Vagina (tissue), 2 donors: ENCODE measurements at places on chromosomes 7 and 10. TPM values are rescaled to one million over a fixed set of nuclear protein-coding genes. Genes with fewer than 3 reads are reported as not detected.

The HMX3 gene
- total RNA-seq = not detected

The PKD2L1 gene
- not detected for total RNA-seq

The IL2RA gene
- total RNA-seq = not detected

The NUP42 gene
- total RNA-seq = 27.0 TPM

The PAPSS2 gene
- total RNA-seq = 12.3 TPM

The ACHE gene
- 9.3 TPM for total RNA-seq

The PLEKHS1 gene
- total RNA-seq = not detected

The PLXNA4 gene
- 14.0 TPM for total RNA-seq

The GSTO2 gene
- total RNA-seq = 13.8 TPM

The RBP4 gene
- total RNA-seq = 36.8 TPM

The WNT8B gene
- total RNA-seq = not detected

The CYREN gene
- total RNA-seq = 33.4 TPM

The LRGUK gene
- total RNA-seq = 2.9 TPM

The EVX1 gene
- total RNA-seq = 2.5 TPM

The MRLN gene
- total RNA-seq = not detected

The URGCP gene
- 21.1 TPM for total RNA-seq

The CLDN4 gene
- total RNA-seq = 29.5 TPM

The ABCB4 gene
- 0.49 TPM for total RNA-seq

The CYP2C9 gene
- total RNA-seq = 3.4 TPM

The TMEM229A gene
- total RNA-seq = not detected

The MKX gene
- 2.2 TPM for total RNA-seq

The COL28A1 gene
- total RNA-seq = 5.4 TPM

The OPN4 gene
- total RNA-seq = not detected

The DRGX gene
- not detected for total RNA-seq

The CNPY1 gene
- not detected for total RNA-seq

The MSS51 gene
- total RNA-seq = 1.5 TPM

The CUL2 gene
- 18.7 TPM for total RNA-seq

The SYCE1 gene
- not detected for total RNA-seq

The DNTT gene
- not detected for total RNA-seq

The CALML3 gene
- total RNA-seq = 50.6 TPM

The NOS3 gene
- total RNA-seq = 22.8 TPM

The GPR15LG gene
- total RNA-seq = 98.0 TPM

The ACTL6B gene
- total RNA-seq = 0.49 TPM

The RSPH10B gene
- not detected for total RNA-seq
